Activated CD4-positive, alpha-beta T cell treated with anti-CD3 and anti-CD28 coated beads, Interleukin-2, Interleukin-4, amounts not matched to agents 100 ng/mL and 50 ng/mL, durations not matched to agents 16 hours and 8 hours (primary cell): ENCODE measurements at places on chromosomes 1 and 21.

DNA sequence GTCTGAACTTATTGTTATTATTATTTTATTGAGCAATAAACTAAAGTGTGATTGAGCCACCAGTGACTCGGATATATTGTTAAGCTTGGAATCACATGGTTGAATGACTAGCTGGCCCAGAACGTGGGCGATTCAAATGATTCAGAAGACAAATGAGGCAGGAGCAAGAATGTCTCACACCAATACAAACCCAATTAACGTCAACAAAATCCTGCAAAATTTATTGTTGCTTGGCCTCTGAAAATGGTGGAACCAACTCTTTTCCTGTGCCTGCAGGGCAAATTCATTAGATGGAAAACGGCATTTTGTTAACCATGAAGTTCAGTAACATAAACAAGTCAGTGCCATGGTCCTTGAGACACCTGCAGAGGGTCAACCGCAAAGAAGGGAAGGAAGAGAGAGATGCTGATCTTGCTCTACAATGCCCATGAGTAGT lies 482.0 kb downstream of the SETD4 start:
- DNase-seq, result no peak

DNA sequence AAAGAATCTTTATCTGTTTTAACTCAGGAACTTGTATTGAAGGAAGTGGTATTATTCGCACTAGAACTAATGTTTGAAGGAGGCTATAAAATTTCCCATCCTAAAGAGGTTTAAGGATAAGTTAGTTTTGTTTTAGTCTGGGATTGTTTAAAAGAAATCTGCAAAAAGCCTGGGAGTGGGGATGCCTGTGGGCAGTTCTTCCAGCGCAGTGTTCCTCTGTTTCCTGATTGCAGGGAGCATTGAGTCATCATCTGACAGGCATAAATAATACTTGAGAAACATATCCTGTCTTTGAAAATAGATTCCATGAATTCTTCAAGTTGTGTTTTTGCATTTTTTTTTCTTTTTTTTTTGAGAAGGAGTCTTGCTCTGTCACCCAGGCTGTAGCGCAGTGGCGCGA lies 350.8 kb upstream of the PTBP2 start:
- no peak for DNase-seq

- no peak for DNase-seq
Measured at GRCh38 chr1:200737647-200738291, 924 bp upstream of the CAMSAP2 start.

GRCh38 chr1:239367196-239367810 lies 19.1 kb upstream of the CHRM3 start:
- no peak for DNase-seq

DNA sequence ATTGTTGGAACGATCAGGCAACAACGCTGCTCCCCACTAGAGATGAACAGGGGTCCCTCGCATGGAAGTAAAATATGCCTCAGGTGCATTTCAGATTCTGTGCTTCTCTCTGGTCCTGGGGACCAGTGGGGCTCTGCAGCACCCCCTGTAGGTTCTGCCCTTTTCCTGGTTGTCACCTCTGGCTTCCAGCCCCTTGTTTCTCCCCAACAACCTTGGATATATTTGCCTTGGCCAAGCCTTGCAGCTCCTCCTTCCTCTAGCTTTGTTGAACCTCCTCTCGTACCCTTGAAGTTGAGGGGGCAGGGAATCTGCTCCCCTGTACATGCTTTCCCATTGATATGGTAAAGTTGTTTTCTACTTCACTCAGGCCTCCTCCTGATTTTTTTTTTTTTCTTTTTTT lies 5.4 kb upstream of the RGSL1 start:
- no peak for DNase-seq

GRCh38 chr1:61046434-61046833 lies 35.9 kb upstream of the NFIA start:
- no peak for DNase-seq

- DNase-seq, result no peak
Measured at GRCh38 chr21:27528697-27529096, 561.8 kb upstream of the ADAMTS5 start.

- no peak for DNase-seq
Measured at GRCh38 chr1:53622531-53622930, 116.4 kb downstream of the GLIS1 start.

DNA sequence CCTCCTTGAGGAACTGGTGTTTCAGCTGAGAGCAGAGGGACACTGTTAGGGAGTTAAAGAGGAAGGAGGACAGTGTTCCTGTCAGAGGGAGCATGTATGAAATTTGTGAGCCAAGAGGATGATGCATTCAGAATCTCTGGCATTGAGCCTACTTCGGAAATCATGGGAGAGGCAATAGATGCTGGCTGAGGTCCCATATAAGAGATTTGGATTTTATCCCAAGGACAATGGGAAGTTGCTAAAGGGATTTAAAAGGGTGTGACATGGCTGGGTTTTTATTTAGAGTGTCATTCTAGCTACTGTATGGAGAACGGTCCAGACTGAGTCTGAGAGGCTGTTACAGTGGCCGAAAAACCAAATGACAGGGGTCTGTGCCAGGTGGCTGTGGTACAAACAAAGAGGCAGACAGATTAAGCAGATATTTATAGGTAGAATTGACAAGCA lies 403.2 kb upstream of the B3GALT2 start:
- no peak for DNase-seq

GRCh38 chr1:47751996-47752451 lies 245.2 kb downstream of the TRABD2B start:
- no peak for DNase-seq

- no peak for DNase-seq
Measured at GRCh38 chr1:150121236-150121862, 28.4 kb upstream of the PLEKHO1 start.

DNA sequence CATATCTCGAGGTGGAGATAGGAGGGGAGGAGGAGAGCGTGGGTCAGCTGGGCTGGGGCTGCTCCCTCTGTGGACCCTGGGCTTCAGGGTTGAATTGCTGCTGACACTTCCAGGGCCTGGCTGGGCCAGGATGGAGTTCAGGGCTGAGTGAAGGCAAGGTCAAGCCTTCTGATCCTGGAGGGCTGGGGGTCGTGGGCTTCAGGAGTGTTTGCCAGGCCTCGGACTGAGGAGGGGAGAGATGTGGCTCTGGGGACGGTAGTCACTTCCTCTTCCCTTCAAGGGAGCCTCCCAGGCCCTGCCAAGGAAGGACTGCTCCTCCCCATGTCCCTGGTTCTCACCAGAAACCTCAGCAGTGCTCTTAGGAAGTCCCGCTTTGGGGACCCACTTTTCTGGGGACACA lies 12.1 kb upstream of the FAM131C start:
- DNase-seq, result no peak

- peak; percentile 50 for DNase-seq
Measured at GRCh38 chr1:225987491-225988316, 11.4 kb downstream of the SDE2 start.

DNA sequence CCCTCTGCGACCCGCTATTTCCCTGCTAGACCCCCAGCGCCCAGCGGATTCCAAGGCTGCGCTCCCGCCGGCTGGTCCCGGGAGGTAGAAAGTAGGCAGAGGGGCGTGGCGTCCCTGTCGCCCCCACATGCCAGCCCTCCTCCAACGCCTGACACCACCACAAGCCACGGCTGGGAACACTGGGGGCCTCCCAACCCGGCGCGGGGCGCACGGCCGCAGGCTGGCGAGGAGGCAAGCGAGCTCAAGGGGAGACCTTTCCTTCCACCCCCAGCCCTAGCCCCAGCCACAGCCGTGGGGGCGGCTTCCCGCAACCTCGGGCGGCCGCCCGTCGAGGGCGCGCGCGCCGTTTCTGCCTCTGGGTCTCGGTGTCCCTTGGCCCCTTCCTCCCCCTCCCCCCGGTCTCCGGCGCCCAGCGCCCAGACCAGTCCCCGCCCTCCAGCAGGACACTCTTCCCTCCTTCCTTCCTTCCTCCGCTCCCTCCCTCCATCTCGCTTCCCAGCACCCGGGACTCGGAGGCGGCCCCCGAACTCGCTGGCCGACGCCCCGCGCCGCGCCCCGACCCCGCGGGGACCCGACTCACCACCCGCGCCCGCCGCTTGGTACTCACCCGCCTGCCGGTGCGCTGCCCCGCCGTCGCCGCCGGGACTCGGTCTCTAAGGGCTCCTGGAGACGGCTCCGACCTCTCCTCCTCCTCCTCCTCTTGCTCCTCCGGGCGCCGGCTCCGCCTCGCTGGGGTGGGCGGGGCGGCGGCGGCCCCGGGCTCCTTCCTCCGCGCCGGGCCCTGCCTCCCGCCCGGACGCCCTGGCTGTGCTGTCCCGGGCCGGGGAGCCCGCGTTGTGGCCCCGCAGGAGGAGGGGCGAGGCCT lies at the start of gene GNG12:
Gene GNG12, minus strand, starts transcription at position 731 of the 865 bp plus-strand sequence. CDS start 125,781 bp downstream, outside the sequence.
- DNase-seq, result peak; percentile 28

DNA sequence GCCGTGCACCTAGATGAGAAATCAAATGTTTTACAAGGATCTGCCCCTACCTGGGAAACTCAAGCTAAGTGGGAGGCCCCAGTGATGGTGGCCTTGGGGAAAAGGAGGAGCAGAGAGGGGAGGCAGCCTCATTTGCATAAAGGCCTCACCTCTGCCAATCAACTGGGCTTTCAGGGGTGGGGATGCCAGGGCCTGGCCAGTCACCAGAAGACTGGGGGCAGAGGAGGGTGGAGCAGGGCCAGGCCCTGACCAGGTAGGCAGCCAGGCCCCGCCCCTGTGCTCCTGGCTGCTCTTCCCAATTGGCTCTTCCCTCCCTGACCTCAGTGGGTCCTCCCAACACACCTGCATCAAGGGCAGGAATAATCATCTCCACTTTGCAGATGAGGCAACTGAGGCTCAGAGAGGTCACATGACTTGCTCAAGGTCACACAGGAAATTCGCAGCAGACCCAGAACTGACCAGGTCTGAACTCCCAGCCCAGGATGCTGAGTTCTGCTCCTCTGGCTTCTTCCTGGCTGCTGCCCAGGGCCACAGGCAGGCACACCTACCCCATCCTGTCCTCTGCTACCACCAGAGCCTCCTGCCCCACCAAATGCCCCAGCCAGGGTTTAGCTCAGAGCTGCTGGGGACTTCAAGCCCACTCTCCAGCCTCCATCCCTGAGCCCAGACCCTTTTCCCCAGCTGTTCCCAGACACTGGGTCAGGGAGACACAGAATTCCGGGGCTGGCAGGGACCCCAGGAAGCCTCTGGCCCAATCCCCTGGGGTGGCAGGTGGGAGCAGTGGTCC lies 677.9 kb downstream of the MATN1 start:
- no peak for DNase-seq

DNA sequence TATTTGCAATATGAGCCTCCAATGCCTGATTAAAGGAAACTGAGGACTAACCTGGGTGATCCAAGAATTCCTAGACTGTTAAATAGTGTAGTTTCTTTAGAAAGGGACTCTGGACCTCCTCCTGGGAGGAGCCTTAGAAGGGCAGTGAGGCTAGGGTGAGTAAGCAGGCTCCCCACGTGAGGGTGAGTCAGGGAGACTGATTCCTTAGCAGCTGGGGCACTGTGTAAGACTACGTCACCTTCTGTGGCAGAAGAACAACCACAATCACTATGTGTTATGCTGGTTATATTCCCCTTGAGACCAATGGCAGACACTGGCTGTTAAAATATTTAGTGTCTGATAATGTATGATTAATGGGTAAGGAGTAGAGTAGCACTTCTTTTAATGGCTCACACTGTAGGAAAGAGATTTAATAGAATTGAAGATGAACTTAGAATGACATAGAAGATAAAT lies 53.3 kb upstream of the SYT14 start:
- DNase-seq, result peak; percentile 69

DNA sequence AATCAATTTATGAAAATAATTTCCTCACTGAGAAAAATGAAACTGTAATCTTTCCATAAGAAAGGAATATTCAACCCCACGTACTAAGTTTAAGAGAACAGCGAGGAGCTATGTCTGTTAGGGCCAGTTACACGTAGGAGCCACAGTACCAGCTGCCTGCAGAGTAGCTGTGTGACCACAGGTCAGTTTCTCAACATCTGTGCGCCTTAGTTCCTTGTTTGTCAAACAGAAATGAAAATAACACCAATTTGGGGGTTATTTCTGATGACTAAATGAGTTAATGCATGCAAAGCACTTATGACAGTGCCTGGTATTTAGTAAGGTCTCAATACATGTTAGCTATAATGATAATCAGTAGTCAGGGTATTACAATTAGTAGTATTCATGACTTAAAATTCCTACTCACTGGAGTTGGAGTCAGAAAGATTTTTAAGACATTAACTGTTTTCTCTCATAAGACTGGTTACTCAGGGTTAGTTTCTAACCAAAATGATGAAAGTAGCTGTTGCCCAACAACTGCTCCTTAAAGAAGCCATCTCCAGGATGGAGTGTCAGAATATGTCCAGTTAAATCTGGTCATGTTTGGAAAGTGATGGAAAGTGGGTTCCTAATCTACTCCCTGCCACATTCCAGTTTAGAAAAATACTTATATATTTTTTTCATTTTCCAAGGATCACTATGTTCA lies 85.8 kb upstream of the ZNF648 start:
- DNase-seq, result no peak

DNA sequence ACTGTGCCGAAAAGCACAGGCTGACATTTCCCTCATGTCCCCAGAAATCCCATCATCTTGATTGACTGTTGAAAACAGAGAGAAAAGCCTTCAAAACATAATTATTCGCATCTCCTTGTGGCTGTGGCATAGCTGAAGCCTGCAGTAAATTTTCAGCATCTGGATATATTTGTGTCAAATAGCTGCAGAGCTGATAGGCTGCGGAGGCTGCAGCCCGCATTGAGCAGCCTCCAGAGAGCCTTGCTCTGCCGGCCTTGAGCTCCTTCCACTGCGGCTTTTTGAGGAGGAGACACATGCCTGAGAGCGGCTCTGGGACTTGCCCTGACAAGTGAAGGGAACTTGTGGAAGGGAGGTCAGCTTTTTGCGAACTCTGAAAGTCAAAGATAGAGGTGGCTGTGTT lies 144.7 kb downstream of the RYR2 start:
- DNase-seq, result no peak

DNA sequence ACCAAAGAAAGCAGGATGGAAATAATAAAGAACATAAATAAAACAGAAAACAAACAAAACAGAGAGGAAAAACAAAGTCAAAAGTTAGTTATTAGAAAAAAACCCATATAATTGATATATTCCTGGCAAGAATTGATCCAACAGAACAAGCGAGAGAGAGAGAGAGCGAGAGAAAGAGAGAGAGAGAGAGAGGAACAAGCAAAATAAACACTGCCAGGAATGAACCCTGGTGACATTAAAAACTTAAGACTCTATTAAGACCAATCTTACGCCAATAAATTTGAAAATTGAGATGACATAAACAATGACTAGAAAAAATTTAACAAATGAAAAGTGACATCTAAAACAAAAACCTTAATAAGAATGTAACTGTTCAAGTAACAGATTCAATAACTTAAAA lies 64.1 kb downstream of the COP1 start:
- no peak for DNase-seq

- no peak for DNase-seq
Measured at GRCh38 chr21:18715606-18716005, 312.0 kb upstream of the TMPRSS15 start.

GRCh38 chr1:114173680-114174079 lies 20.0 kb upstream of the SYT6 start:
- no peak for DNase-seq

- no peak for DNase-seq
Measured at GRCh38 chr1:194474701-194475100, 1288.3 kb upstream of the B3GALT2 start.

DNA sequence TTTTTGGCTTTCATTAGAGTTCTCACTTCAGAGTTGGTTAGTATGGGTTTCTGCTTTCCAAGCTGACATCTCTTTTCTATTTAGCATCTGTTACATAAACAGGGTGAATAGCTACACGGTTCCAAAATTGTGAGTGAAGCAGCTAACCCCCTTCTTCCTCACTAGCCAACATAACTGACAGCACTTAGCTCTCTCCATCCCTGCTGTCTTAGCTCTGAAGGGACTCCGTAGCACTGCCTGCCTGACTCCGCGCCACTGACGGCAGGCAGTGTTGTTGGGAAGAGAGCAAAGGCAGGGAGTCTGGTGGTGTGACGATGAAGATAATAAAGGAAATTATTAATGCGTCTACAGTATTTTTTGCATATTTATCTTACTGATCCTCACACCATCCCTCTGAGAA lies 247.0 kb downstream of the PTBP2 start:
- no peak for DNase-seq
